ENCODE measurements at places on chromosomes 11 and 22.

DNA sequence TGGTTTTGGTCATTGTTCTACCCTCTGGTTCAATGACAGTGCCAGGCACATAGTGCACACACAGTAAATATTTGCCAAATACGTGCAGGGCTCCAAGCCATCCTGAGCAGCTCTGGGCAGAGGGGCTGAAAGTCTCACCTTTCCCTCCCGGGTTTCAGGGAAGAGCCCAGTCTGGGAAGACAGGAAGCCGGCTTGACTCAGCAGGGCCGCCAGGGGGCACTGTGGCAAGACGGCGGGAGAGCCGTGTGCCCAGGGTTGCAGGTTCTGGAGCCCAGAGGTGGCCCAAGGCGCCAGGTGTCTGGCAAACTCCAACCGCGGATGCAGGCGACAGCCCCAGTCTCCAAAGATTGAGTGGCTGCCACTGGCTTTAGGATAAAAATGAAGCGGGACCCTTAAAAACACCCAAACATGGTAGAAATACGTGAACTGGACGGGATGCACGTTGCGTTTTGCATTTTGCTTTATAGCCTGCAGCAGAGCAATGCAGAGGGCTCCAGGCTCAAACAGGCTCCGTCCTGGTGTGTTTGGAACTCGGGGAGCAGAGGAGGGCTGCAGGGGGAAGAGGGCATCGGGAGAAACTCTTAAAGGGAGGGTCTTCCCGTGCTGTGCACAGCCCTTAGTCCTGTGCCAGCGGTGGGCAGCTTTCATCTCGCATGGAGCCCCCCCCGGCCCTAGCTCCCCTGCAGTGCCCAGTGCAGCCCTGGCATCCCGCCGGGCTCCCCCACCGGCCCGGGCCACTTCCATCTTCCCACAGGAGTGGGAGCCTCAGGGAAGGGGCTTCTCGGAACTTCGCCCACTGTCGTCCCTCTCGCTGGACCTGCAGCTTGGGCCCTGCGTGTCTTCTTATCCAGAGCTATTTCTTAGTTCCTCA, 10.7 kb downstream of the KRTAP5-5 start:
- peak; percentile 17 for DNase-seq

- DNase-seq: no peak
Observed at GRCh38 chr11:123672568-123672967, 18.1 kb upstream of the SCN3B start.

- no peak for DNase-seq
Observed at GRCh38 chr11:113377681-113378412, 9.7 kb upstream of the ANKK1 start.

DNA sequence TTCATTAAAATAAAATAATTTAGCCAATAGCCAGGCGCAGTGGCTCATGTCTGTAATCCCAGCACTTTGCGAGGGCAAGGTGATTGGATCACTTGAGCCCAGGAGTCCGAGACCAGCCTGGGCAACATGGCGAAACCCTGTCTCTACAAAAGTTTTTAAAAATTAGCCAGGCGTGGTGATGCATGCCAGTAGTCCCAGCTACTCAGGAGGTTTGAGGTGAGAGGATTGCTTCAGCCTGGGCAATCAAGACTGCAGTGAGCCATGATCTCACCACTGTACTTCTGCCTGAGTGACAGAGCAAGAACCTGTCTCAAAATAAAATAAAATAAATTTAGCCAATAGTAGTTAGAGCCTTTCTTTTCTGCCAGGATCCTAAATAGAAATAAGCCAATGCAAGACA, 12.2 kb downstream of the HPS5 start:
- no peak for DNase-seq

DNA sequence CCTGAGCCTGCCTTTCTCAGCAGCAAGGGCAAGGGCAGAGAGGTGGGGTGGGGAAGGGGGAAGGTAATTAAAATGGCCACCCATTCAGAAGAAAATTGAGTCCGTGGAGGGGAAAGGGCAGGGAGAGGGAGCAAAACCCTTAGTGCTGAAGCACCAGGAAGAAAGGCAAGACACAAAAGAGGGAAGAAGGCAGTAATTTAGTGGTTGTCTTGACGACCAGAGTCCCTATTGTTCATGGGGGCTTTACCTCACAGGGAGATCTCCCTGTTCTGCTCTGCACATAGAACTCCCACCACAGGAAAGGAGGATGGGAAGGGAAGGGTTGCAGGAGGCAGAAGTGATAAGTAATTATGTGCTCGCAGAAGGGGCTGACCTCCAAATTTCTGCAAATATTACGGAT, 23.4 kb downstream of the SNX19 start:
- DNase-seq: no peak

DNA sequence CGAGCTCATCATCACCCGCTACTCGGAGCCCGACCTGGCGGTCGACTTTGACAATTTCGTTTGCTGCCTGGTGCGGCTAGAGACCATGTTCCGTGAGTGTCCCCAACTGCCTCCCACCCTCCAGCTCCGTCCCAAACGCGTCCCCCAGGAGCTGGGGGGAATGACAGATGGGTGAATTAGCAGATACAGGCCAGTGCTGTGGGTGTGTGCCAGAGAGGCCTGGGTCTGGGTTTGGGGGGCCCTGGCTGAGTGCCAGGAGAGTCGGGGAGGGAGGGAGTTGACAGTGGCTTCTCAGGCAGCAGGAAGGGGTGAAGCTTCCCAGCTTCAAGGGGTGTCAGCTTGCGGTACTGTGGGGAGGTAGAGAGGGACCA, 28.6 kb downstream of the CAPN1 start:
- no peak for DNase-seq

- no peak for DNase-seq
Observed at GRCh38 chr22:46036558-46037408, 59.8 kb upstream of the WNT7B start.

DNA sequence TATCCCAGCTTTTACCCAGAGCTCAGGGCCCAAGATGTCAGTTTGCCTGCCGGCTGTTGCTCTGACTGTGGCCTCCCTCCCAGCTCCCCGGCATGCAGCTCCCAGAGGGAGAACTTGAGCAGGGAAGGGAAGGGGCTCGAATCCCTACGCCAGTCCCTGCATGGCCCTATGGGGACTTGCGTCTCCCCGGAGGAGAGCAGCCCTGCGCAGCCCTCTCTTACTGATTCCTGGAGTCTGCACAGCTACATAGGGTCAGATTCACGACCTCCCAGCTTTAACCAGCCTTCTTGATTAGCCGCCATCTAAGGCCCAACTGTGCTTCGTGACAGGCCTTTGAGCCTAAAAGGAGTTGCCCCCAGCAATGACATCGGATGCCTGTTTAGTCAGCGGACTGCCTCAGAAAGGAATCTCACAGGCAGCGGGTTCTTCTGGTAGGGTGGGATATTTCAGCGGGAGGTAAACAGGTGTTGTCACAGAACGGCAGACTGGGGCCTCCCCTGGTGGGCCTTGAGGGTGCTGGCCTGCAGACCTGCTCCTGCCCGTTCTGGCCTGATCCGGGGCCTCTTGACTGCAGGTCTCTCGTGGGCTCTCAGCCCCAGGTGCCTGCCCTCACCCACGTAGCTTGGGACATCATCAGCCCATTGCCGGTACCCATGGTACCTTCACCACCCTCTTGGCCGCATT, 43.8 kb upstream of the KCNQ1OT1 start:
- no peak for DNase-seq
